ENCODE measurements at places on chromosomes 4 and X.

GRCh38 chrX:21813612-21814368 lies 25.6 kb upstream of the MBTPS2 start:
- no peak for DNase-seq

DNA sequence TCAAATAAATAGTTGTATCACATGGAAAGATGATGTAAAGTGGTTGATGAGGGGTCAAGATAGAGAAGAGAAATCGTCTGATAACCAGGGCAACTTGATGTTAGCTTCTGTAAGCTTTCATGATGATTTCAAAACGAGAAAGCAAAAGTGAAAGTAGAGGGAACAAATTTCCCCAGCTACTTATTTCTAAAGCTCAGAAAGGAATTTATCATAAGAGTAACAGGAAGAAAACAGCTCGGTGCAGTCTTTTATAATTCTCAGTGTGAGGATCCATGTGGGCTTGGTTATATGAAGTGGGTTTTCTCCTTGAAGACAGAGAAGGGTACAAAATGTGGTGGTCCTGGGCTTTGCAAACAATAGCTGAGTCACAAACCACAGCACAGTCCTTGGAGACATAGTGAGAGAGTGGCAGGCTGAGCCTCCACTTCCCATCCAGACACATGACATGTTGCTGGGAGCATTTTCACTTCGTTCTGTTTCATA lies 32.1 kb upstream of the GLRA2 start:
- DNase-seq, result no peak

GRCh38 chr4:66949419-66949818 lies 595.9 kb downstream of the CENPC start:
- no peak for DNase-seq

- DNase-seq, result no peak
Measured at GRCh38 chrX:63050225-63050624, 300.9 kb downstream of the SPIN4 start.

- no peak for DNase-seq
Measured at GRCh38 chr4:176601124-176601523, 191.6 kb downstream of the VEGFC start.

DNA sequence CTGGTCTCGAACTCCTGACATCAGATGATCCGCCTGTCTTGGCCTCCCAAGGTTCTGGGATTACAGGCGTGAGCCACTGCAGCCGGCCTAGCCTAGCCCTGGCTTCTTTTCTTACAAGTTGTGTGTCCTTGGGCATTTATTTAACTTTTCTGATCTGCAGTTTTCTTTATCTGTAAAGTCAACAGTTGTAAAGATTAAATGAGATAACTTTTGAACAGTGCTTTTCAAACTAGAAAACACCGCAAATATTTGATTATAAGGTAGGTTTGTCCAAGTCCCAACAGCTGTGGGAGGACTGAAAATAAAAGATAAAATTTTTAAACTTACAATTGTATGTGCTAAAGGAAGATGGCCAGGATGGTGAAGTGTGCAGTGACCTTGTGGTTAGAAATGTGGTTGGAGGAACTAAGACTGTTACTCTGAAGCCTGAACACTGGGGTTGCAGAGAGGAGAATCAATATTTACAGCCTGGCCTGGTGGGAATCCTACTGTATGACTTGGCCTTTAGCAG lies 44.8 kb downstream of the GSX2 start:
- no peak for DNase-seq

- no peak for DNase-seq
Measured at GRCh38 chr4:149574971-149575370, 240.7 kb downstream of the IQCM start.

DNA sequence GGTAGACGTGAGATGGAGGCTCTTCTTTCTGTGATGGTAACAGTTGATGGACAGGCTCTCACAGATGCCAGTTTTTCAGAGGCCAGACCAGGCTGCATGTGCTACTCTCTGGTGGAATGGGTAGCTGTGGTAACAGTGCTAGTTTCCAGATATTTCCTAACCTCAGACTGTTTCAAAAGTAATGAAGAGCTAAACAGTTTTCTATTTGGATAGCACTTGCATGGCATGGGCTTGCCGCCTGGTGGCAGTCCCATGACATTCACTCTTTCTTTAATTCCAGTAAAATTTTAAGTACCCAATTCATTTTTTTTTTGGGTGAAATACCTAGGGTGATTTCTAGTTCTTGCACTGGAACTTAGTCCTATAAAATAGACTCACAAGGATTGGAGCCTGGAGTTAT lies 220.2 kb upstream of the MAD2L1 start:
- no peak for DNase-seq

DNA sequence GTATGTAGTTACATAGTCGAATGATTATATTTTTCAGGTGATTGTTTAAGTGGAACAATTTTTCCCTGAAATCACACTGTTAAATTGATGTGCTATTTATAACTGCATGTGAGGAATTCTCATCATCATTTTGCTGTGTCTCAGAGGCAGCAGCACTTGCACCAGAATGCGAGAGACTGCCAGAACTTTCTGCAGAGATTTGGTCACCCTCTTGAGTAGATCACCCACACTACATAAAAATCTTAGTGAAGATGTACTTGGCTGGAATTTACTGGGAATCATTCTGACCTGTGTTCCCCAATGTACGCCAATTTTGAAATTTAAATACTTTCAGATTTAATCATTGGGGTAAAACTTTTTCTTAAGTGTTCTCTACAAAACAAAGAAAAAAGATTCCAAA lies 5.4 kb downstream of the UGT2B4 start:
- no peak for DNase-seq

DNA sequence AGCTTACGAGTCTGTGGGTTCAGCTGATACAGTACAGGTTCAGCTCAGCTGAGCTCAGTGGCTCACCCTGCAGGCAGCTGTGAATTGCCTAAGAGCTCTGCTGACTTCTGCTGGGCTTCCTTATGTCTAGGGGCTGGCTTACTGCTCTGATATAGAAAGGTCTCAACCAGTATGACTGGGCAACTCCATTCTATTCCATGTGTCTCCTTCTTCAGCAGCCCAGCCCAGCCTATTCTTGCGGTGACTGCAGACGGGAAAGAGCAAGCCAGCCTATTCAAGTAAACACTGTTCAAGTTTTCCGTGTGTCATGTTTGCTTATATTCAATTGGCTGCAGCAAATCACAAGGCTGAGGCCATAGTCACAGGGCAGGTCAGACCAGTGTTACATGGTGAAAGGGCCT lies 615.4 kb upstream of the ZFP42 start:
- DNase-seq, result no peak

- DNase-seq, result no peak
Measured at GRCh38 chrX:151789179-151789800, 54.7 kb downstream of the CNGA2 start.

GRCh38 chrX:13826770-13827169 lies 9.9 kb upstream of the GPM6B start:
- DNase-seq, result no peak

DNA sequence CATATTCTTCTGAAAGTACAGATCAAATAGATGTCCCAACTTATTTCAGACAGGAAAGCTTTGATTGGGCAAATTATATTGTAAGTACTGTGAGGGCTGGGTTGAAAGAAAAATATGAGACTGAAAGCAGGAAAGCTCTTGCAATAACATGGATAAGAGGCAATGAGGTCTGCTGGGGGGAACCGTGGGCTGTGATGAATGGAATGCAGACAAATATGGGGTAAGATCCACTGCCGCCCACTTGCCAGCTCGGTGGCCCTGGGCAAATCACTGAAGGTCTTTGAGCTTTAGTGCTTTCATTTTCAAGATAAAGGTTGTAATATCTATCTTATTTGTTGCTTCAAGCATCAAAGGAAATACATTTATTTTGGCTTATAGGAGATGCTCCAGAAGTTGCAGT lies 51.0 kb downstream of the AGA start:
- DNase-seq, result no peak

DNA sequence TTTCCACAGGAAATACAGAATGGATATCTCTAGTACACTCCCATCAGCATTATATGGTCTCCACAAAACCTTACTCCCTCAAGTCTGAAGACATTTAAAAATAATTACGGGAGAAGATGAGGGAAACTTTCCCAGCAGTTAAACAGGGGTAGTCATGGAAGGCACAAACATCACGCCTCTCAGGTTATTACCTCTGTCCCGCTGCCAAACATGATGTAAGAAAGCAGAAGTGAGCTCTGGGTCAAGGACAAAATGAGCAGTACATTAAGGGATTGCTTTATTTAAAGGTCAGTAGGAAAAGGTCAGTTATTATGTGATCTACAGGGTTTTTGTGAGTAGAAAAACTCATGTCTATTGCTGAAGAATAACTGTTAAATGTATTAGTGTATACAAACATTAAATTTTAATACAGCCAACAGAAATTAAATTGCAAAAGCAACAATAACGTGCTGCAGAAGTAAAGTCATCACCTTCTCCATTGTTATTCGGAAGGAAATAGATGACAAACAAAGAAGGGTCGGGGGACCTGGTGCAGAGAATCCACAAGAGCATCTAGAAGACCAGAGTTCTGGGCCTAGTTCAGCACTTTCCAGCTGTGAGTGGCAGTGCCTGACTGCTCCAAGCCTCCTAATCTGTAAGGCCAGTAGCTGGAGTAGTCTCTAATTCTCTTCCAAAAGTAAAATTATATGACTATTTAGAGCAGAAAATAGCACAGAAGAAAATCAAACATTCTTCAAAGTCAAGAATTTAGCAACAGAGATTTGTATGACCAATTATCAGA lies 171.2 kb downstream of the PPP3CA start:
- DNase-seq, result no peak

DNA sequence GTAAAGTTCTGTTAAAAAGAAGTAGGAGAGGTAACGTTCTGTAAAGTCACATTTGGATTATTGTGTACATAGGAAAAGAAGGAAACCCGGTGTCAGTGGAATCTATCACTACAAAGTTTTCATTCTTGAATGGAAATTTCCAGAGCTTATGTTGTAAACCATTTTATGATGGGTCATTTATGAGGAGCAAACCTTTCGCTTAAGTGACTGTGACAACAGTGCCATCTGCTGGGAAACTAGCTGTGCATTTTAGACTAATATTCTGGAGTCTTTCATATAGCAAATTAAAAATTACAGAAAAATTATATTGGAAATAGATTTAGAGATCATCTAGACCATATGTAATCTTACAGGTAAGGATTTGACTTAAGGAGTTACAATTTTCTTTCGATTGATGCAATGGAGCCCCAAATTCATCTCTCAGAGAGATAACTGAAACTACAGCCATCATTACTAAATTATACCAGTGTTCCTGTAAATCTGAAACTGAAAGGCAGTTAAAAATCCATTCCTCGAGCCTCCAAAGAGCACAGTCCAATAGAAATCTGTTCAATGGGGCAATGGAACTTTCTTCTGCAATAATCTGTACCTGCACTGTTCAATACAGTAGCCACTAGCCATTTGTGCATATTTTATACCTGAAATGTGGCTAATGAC lies 26.9 kb downstream of the ASB9 start:
- DNase-seq, result peak; percentile 18

- no peak for DNase-seq
Measured at GRCh38 chrX:12802741-12803140, 11.5 kb downstream of the PRPS2 start.

DNA sequence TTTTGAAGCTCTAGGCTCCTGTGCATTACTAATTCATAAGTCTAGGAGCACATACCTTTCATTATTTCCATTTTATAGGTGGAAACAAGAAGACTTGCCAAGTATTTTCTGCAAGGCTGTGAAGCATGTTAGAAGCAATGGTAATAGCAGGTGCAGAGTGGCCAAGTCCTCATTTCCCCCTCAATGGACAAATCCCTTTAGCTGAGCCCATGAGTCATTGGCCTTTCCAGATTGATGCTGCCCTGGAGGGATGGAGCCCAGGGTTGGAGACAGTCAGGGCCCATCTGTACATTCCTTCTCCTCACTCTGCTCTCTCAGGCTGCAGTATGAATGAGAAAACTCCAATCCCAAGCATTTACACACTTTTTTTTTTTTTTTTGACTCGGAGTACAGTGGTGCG lies 6.6 kb downstream of the MGST2 start:
- no peak for DNase-seq

GRCh38 chrX:148947399-148947975 lies 447.1 kb downstream of the AFF2 start:
- no peak for DNase-seq

- DNase-seq, result no peak
Measured at GRCh38 chr4:140012688-140013486, 141.1 kb downstream of the MAML3 start.

GRCh38 chr4:145644699-145645098 lies 25.5 kb downstream of the MMAA start:
- no peak for DNase-seq

DNA sequence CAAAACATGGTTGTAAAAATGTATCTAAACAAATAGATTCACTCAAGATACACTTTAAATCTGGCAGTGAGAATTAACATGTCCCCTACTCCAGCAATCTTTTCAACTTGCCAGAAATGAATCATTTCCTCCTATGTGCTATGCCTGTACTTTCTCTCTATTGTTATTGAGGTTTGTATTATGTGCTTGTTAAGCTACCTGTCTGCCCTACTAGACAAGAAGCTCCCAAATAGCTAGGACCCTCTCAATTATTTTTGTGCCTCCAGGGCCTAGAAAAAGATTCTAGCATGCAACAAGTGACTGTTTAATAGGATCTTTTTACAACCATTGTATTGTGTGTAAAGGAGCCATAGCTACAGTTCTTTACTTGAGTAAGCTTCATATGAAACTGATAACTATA lies 3.5 kb upstream of the SAP30 start:
- DNase-seq, result no peak

- no peak for DNase-seq
Measured at GRCh38 chr4:8582941-8583654, 2.9 kb downstream of the GPR78 start.

GRCh38 chr4:122512430-122512829 lies 55.9 kb upstream of the IL2 start:
- no peak for DNase-seq

- no peak for DNase-seq
Measured at GRCh38 chr4:106063009-106063408, 167.7 kb downstream of the NPNT start.

DNA sequence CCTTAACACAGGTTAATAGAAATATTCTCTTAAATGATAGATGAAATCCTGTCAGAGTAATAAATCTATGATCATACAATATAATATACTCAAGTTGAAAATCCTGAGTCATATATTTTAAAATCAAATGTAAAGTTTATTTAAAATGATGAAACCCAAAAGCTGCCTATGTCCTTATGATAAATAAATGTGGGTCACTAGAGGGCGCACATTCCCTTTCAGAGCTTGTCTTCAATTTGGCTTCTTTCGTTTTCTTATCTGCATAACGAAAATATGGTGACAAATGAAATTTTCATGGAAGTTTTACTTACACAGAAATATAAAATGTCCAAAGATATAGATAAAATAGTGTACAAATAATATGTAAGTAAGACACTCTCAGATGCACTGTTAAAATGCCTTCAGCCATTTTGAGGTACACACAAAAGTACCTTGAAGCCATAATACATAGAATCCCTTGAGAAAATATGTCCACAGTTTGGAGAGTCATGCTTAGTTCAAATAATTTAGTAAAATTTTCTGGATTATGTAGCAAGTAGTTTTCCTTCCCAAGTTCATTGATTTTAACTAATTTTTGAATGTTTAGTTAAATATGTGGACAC lies 680.4 kb downstream of the DMD start:
- DNase-seq, result peak; percentile 36

DNA sequence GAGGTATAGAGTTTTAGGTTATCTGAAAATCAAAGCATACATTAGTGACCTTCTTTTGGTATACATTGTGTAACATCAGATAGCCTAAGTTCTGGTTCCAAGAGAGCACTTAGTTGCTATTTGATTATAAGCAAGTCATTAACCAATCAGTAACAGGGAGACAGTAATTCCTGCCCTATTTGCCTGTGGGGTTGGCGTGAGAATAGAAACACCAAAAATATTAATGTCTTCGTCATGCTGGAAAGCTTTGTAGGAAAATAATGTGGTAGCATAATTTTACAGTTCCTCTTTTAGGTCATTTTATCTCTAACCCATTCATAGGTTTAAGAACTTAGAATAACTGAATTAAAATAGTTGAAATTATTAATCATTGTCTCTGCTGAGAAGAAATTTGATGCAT lies 37.8 kb downstream of the NPNT start:
- no peak for DNase-seq
